ENCODE measurements at places on chromosomes 4 and X.

GRCh38 chr4:166153548-166153947, 280.5 kb downstream of the TLL1 start:
- DNase-seq, result peak; percentile 24

DNA sequence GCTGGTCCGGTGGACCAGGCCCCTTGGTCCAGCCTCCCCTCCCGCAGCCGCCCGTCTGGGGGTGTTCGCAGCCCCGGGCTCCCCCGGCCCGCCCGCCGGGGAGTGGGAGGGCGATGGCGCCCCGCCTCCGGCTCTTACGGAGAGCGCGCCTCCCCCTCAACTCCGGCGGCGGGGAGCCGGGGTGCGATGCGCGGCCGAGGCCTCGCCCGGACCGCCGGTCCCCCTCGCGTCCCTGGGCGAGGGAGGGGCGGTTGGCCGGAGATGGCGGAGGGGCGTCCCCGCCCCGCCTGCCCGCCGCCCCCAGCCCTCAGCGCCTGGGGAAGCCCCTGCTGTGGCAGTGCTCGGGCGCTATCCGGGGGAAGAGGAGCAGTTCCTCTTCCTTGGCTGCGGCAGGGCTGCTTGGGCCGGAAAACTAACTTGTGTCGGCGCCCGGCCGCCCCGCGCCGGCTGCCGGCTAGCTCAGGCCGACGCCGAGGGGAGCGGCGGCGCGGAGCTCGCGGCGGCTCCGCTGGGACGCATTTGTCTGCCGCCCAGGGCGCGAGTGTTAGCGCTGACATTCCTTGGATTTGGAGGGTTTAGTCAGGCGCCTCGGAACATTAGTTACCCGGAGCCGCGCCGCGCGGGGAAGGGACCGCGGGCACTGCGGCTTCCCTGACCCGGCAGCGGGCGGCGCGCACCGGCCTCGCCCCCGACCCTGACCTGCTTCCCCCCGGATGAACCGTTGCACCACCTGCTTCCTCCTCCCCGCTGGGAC, 994 bp downstream of the GALNT7 start:
- peak; percentile 84 for DNase-seq

GRCh38 chrX:134171661-134172587, 65.1 kb upstream of the CCDC160 start:
- DNase-seq, result peak; percentile 36

DNA sequence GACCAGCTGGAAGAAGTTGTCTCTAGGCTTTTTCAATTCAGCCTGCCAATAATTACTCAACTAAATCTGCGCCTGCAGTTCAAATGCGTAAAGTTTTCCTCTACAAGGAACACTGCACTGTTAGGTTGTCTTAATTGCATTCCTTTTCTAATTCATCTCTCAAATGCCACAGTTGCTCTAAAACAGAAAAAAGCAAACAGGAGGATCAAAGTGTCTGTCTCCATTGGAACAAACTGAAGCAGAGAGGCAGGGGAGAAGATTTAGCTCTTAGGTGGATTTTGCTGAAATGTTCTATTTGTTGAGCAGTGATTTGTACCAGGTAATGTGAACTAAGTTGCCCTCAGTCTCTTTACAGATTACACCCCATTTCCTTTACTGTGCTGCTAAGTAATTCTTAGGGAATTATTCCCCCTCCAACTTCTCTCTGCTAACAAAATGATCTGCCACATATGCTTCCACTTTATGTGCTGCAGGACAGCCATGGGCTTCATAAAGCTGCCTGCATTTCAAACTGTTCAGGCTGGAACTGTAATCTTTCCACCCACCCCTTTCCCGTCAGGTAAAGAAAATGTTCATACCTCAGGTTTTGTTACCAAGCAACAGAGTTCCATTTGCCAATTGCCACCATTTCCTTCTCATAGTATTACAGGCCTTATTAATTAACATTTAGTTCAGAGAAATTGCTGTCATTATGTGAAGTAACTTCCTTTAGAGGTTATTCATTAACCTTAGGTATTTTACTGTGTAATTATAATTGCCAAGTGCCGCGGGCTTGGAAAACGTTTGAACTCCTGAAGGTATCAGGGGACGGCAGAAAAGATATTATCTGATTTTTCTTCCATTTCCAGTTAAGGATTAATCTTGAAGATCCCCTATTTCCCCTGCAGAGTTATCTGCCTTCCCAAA, 149.3 kb downstream of the SPRY1 start:
- no peak for DNase-seq

DNA sequence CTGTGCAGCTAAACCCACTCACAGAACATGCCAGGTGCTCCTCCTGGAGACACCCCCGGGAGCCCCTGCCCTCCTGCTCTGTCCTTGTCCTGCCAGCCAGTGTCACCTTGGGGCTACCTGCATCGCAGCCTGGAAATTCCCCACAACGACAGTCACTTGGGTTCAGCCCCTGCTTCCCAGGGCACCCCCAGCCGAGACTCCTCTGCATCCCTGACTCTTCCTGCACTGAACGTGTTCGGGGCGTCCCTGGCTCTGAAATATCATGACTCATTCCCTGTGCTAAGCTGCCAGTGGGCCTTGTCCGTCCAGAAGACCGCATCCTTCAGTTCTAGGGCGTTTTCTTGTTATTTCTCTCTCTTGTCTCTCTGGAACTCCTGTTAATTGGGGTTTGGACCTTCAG, 5.8 kb downstream of the CFAP99 start:
- no peak for DNase-seq
